ENCODE measurements at places on chromosomes 16 and 17.

DNA sequence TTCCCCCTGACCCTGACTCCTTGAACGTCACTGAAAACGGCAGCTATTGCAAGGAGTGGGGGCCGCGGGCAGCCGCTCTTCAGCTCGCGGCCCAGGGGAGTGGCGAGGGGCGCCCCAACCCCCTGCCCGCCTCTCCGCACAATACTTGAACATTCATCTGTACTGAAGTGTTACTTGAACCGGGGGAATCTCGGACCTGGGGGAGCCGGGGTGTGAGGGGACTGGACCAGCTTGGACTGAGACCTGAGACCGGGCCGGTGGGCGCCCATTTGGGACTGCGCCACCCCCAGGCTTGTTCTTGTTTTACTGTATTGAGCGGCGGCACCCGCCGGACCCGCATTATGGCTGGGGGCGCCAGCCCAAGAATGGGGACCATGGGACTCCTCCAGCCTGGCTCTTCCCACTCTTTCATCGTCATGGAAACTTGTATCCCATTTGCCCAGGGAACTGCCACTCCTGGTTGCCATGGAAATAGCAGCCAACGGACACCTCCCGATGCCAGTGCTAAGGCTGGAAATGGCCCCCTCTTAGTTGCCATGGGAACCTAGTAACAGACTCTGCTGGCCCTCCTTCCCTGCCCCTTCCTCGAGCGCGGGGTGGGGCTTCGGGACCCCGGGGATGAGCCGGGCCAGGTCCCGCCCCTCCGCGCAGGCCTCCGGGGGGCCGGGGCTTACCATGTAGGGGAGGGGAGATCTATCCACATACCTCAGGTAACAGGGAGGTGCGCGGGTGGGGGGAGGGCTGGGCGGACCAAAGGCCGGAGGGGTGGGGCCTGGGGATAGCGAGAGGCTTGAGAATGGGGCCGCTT lies 805 bp upstream of the ORAI3 start:
- DNase-seq, result no peak

- DNase-seq, result no peak
Observed at GRCh38 chr17:42672038-42672437, 4.8 kb downstream of the PLEKHH3 start.

DNA sequence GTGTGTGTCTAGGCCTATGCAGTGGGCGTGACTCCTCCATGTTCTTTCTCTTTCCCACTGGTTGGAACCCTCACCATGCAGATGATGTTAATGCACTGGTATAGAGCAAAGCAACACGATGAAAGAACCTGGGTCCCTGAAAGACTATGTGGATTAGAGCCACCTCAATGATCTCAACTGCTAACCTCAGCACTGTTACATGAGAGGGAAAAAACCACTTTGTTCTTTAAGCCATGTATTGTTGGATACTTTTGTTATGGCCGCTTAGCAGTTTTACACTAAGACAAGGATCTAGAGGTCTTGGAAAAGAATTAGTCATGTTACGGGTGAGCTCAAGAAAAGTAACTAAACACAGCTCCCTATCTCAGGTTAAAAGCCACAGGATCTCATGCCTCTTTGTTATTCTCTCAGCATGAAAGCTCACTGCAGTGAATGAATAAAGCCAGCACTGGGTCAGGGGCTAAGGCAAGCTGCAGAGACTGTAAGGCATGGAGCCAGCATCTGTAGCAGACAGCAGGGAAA lies 56.6 kb upstream of the RBBP6 start:
- DNase-seq, result no peak

GRCh38 chr17:67974598-67975066 lies 21.6 kb downstream of the C17orf58 start:
- no peak for DNase-seq

- DNase-seq, result no peak
Observed at GRCh38 chr16:3122926-3123570, 10.7 kb downstream of the ZNF205 start.

DNA sequence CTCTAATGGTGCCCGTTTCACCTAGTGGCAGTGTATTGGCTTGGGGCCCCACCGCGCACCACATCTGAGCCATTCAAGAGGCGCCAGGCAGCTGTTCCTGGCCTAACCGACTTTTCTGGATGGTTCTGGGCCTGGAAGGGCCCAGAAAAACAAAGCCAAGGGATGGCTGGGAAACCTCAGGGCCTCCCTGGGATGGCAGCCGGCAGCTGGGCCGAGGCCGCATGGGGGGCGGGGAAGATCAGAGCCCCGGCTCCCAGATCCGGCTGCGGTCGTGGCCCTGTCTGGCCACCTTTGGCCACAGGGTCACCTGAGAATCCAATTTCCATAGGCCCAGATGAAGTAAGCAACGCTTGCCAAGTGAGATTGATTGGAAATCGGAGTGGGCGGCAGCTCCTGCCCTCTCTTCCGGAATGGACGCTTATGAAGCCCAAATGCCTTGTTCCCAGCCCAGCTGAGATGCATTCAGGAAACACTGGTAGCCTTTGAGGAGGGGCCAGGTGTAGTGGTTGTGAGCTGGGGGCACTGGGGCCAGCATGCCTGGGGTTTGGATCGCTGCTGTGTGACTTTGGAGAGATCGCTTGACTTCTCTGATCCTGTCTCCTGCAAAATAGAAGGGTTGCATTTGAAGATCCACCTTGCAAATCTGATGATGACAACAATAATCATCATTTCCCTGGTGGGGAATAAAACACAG lies 163.8 kb upstream of the GSE1 start:
- DNase-seq, result no peak

DNA sequence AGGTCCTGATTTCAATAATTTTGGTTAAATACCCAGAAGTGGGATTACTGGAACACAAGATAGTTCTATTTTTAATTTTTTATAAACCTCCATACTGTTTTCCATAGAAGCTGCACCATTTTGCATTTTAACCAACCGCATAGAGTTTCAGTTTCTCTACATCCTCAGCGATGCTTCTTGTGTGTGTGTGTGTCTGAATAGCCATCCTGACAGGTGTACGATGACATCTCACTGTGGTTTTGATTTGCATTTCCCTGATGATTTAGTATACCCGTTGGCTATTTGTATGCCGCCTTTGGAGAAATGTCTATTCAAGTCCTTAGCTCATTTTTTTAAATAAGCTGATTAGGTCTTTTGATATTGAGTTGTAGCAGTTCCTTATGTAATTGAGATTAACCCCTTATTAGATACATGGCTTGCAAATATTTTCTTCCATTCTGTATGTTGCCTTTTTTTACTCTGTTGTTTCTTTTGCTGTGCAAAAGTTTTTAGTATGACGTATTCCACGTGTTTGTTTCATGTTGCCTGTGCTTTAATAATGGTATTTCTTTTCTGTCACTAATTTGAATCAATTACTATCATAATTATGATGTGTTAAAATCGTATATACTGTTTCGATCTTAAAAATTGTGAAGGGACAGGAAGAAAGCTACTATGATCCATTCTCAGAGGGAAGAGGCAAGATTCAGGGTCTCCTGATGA lies 227.2 kb upstream of the MON1B start:
- DNase-seq, result no peak

GRCh38 chr17:81128774-81129173 lies 36.5 kb upstream of the PVALEF start:
- no peak for DNase-seq

DNA sequence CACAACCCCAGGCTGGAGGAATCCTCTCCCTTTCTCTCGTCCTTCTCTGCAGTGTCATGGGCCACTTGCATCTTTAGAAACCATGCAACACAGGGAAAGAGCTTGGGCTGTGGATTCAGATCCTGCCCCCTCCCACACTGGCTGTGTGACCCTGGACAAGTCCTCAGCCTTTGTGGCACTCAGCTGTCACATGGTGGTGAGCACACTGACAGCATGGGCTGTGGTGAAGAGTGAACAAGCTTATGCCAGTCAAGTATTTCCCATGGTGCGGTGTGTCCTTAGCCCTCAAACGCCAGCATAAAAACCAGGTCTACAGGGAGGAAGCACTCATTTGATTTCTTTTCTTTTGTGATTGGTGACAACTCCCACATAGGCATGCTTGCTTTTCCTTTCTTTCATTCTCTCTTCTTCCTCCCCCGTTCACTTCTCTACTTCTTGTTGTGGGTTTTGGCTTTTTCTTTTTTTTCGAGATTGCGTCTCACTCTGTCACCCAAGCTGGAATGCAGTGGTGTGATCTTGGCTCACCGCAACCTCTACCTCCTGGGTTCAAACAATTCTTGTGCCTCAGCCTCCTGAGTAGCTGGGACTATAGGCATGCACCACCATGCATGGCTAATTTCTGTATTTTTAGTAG lies 314.2 kb downstream of the CPPED1 start:
- DNase-seq, result no peak

GRCh38 chr17:74332763-74333283 lies 6.8 kb downstream of the KIF19 start:
- DNase-seq, result no peak

DNA sequence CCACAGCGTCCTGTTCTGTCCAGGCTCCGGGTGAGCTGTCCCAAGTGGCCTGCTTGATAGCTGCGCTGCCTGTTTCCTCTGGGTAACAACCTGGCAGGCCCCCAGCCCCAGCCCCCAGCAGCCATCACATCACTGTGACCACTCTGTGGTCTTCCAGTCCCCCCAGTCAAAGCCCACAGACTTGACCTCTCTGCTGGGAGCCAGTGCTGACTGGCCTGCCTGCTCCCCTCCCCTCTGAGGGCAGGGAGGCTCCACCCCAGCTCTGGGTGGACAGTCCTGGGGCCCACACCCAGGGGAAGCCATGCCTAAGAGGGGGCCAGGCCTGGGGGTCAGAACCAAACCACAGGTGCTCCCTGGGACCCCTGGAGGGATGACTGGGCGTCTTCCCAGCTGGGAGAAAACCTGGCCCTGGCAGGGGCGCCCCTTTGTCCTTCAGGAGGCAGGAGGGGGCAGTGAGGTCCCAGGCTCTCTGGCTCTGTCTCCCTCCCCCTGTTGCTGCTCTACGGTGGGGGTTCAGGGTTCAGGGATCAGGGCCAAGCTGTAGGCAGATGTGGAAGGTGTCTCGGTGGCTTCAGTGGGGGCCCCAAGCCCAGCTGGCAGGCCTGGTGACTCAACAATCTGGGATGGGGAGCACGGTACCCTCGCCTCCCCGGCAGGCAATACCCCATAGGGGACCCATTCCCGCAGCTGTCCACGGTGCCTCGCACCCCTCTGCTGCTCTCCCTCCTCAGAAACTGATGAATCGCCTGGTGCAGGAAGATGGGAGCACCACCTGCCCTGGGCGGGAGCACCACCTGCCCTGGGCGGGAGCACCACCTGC lies 1.8 kb upstream of the SLC16A3 start:
- no peak for DNase-seq

GRCh38 chr17:15268461-15268860 lies 3.3 kb upstream of the PMP22 start:
- no peak for DNase-seq

- no peak for DNase-seq
Observed at GRCh38 chr16:4293822-4294457, 21.1 kb upstream of the TFAP4 start.

GRCh38 chr17:13597723-13598347 lies 3.9 kb downstream of the HS3ST3A1 start:
- DNase-seq, result no peak

GRCh38 chr16:80682421-80683070 lies 121.9 kb downstream of the CDYL2 start:
- no peak for DNase-seq

GRCh38 chr17:75816693-75817092 lies 27.5 kb downstream of the UNC13D start:
- DNase-seq, result no peak

Data from activated T-helper 1 cell treated with anti-CD3 and anti-CD28 coated beads, Interleukin-2, amount 50 U/mL, for 16 hours (primary cell).